Stimulated activated CD8-positive, alpha-beta memory T cell treated with anti-CD3 and anti-CD28 coated beads, Interleukin-4, amount 100 ng/mL, for 4 hours (primary cell): ENCODE measurements at places on chromosomes 2 and 18.

DNA sequence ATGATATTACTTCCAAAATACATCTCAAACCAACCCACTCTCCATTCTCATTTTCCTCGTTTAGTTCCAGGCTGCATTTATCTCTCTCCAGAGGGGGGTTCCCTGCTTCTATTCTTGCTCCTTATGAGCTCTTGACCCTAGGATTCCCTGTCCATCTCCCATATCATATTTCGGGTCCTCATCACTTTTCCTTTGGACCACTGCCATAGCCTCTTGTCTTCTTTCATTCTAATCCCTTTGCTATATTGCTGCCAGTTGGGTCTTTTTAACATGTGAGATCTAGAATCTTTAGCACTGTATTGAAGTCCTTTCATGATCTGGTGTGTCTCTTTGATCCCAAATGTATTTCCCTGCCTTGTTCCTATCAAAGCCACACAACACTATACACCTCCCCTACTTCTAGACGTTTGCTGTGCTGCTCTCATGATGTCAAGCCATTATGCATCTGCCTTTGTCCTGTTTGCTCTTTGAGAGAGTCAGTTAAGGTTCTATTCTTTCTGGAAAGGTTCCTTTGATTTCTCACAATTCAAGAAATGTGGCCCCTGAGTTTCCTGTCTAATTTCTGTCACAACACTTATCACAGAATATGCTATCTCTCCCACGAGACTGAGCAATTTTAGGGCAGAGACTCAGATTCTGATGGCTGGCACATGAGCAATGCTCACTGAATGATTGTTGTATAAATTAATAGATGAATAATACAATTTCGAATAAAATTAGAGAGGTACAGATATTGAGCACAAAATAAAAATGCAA, 43.2 kb upstream of the SESTD1 start:
- no peak for DNase-seq

GRCh38 chr18:41501848-41502247, 453.2 kb upstream of the PIK3C3 start:
- no peak for DNase-seq

DNA sequence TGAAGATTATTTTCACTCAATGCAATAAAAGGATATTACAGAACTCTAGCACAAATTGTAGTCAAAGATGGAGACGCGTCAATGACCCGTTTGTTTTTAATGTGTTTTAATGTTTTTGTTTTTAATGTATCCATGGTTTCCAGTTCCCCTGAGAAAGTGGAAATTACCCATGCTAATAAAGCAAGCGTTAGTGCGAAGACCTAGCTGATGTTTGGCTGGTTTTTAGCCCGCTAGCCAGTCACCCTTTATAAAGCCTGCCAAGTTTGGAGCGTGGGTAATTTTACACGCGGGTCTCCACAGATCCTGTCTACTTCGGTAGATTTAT, 430 bp upstream of the CHMP1B start:
- DNase-seq, result no peak

GRCh38 chr2:56812432-56812831, 628.6 kb downstream of the CCDC85A start:
- DNase-seq, result no peak

- DNase-seq, result no peak
Observed at GRCh38 chr2:29495536-29496060, 380.4 kb downstream of the CLIP4 start.

DNA sequence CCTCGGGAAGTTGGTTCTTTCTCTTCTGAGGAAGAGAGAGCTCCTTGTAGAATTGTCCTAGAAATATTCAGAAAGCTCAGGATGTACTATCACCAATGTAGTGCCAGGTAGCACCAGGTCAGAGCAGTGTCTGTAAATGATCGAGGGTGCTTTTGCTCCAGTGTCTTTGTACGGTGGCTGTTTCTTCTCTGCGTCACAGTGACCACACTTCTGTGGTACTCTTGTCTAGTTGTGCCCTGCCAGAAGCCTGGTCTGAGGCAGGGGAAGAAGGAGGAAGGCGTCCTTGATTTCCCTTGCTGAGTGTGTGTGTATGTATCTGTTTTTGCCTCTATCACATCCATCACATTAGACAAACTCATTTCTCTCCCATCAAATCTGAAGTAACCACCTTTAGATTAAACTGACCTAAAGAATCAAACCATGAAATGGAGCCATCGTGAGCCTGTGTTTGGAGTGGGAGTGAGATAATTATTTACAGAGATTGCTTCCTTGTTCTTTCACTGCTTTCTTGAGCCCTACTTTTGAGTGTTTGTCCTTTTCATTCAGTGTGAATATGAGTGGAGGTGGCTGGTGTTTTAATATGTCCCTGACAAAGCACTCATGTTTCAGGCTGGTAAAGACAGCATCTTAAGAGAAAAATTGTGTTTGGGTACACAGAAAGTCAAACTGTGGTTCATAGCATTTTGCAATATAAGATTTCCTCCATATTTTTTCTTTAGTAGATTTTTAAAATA, 97.2 kb downstream of the ACOXL start:
- DNase-seq, result no peak

DNA sequence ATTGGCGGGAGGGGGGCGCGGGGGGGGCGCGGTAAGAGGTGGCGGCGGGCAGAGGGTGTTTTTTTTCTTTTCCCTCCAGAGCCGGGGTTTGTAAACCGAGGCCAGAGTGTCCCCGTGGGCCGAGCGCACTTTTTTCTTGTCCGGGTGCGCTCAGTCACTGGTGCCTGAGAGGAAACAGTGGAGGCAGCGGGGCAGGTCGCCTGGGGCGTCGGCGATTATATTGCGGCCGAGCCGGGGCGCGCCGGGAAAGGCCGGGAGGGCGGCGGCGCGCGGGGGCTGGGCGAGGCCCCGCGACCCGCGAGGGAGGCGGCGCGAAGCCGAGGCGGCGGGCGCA, 275 bp downstream of the HOXD8 start:
- no peak for DNase-seq

- no peak for DNase-seq
Observed at GRCh38 chr2:238573916-238574315, 147.2 kb downstream of the ASB1 start.

DNA sequence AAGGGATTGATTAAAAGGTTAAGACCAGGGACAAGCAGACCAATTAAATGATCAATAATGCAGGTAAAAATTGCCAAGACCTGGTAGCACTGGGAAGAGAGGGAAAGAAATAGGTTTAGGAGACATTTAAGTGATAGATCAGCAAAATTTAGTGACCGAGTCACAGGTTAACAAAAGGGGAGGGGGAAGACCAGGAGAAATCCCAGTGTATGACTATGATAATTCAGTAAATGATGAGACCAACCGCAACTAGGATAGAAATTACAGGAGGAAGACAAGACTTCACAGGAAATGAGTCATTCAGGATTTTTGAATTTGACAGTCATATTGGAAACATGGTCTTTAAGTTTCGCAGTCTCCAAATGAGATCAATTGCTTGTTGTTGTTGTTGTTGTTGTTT, 62.9 kb downstream of the COBLL1 start:
- no peak for DNase-seq
